GM18507 (cell line): ENCODE measurements at places on chromosomes 7 and 10.
A peak's percentile ranks its signal among the peaks of the same experiment; 100 is the strongest.

GRCh38 chr7:44914992-44915607, 29.8 kb upstream of the PURB start:
- DNase-seq = peak; percentile 33

- DNase-seq = peak; percentile 18
Measured at GRCh38 chr7:105429746-105430612, 41.3 kb upstream of the SRPK2 start.

DNA sequence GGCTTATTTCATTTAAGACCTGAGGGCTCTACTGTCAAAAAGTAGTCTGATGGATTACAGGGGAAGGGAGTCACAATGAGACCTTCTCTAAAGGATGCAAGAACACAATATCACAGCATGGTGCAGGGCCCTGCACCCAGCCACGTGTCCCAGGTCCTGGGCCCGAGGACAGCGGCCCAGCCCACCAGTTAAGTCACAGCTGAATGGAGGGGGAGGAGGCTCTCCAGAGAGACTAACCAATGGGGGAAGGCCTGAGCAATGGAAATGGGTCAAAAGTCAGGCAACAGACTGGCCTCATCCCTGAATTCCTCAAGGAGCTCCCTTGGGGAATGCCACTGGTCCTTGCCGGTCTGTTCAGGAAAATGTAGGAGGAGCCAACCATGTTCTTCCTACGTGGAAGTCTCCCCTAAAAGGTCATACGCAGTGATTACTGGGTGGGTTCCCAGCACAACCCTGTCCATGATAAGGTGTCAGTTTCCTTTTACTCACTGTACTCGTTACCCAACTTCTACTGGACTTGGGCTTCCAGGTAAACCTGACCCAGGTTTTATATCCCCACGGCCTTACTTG, 28.3 kb downstream of the CCDC3 start:
- DNase-seq = no peak

GRCh38 chr10:116715839-116716377, 26.5 kb downstream of the HSPA12A start:
- DNase-seq = no peak

DNA sequence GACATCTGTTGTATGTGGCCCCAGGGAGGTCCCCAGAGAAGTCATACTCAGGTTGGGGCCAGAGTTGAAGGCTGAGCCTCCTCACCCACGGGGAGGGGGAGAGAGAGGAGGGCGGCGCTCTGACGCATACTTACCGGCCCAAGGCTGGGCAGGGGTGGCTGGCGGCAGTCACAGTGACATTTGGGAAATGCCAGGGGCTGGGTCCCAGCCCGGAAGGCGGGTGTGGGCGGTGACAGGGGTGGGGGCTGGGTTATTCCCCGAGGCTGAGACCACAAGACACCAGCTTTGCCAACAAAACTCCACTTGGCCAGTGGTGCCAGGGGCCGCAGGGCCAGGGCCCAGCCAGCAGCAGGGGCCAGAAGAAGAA, 41.1 kb downstream of the RASGEF1A start:
- DNase-seq = no peak

DNA sequence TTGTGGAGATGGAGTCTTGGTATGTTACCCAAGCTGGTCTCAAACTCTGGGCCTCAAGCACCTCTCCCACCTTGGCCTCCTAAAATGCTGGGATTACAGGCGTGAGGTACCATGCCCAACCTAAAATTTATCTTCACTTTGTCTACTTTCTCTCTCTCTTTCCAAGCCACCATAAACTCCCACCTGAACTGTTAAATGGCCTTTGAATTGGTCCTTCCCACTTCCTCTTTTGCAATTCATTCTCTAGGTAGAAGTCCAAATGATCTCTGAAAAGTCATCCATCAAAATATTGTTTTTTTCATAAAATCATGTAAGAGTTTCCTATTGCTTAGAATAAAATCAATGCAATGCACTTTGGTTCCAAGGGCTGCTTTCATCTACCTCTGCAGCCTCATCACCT, 90.1 kb upstream of the CELF2 start:
- DNase-seq = no peak
